ENCODE measurements at places on chromosomes 12 and 14. TPM values are rescaled to one million over a fixed set of nuclear protein-coding genes. Genes with fewer than 3 reads are reported as not detected.

The ANKRD33 gene
- 1.2 TPM for total RNA-seq

DNA sequence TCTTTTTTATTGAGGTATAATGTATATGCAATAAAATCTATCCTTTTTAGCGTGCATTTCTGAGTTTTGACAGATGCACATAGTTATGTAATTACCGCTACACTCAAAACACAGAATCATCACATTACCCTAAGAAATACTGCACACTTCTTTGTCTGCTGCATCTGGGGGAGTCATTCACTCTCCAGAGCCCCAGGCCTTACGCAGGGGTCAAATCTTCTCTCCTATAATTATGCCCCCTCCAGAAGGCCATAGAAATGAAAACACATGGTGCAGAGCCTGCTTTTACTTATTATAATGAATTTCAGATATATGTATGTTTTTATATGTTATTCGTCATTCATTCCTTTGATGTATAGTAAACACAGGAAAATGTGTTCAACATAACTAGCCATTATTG, 296.5 kb upstream of the TMEM132C start:
- DNase-seq: no peak

DNA sequence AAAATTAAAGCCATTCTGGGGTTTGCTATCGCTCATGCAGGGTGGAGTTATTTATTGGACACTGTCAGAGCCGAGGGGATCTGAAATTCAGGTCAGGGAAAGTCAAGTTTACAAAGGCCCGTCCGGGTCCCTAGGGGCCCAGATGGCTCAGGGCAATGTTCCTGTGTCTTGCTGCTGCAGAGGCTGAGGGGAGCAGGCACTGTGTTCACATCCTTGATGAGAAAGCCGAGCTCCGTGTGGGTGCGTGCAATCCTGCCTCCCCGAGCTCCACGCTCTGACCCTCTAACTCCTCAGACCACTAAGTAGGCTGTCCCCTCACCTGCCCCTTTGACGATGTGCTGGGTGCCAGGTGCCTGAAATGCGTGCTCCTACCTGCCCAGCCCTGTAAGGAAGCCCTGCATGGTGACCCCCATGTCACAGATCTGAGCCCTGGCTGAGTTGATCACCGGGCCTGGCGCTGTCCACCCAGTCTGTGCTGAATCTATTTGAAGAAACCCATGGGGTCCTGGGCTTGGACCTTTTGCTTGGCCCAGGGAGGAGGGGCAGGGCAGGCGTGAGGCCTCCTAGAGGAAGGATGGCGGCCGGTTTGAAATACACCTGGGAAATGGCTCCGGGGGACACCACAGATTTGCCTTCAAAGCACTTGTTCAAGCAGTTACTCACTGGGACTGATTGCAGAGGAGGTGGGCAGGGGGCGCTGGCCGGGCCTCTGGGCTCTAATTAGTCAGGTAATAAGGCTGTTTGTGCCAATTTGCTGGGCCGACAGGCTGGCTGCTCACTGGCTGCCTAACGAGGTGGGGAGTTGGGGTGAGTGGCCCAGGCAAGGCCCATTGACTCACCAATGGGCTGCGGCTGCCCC, 204.3 kb downstream of the KIF26A start:
- DNase-seq: no peak

GRCh38 chr14:85953265-85953664, 423.3 kb downstream of the FLRT2 start:
- no peak for DNase-seq

DNA sequence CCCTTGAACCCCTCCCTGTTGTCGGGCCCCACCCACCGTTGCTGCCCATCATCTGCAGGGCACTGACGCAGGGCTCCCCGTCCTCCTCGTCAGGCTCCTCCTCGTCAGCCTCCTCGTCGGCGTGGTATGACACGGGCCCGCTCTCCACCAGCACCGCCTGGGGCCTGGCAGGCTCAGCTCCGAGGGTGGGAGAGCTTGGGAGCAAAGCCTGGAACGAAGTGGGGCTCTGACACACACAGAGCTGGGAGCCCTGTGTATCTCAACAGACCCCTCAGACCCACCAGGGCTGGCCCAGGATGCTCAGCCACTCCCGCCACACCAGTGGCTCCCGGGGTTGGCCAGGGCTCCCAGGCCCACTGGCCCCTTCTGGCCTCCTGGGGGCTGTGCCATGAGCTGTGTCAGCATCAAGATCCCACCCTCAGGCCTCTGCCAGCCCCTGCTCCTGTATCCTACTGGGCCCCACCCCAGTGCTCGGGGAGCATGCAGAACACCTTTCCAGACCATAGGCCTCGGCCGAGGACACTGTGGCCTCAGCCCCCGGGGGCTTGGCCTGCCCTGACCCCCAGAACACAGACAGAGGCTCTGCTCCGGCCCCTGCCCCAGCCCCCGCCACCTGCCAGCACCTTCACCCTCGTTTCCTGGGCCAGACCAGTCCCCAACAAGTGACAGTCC, 30.1 kb upstream of the NUDT14 start:
- no peak for DNase-seq

DNA sequence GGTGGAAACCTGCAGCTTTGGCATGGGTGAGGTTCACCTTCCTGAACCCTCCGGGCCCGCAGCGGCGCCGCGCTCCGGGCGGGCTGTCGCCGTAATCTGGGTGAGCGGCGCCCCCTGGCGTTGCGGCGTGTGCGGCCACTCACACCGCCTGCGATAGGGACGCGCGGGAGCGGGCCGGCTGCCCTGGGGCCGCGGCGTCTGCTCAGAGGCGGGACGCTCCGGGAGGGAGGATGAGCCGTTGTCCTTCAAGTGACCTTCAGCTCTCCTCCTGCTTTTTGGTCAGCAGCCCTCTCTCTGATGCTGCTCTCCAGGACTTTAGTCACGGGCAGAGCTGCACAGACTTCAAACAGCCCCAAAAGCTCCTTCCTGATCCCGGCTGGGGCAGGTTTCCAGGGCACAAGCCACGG, 211.7 kb upstream of the FKBP4 start:
- no peak for DNase-seq

GRCh38 chr12:66149702-66150398, 19.3 kb upstream of the LLPH start:
- no peak for DNase-seq

The C12orf56 gene
- total RNA-seq: not detected

- no peak for DNase-seq
Measured at GRCh38 chr14:61358554-61359226, 37.3 kb downstream of the PRKCH start.

DNA sequence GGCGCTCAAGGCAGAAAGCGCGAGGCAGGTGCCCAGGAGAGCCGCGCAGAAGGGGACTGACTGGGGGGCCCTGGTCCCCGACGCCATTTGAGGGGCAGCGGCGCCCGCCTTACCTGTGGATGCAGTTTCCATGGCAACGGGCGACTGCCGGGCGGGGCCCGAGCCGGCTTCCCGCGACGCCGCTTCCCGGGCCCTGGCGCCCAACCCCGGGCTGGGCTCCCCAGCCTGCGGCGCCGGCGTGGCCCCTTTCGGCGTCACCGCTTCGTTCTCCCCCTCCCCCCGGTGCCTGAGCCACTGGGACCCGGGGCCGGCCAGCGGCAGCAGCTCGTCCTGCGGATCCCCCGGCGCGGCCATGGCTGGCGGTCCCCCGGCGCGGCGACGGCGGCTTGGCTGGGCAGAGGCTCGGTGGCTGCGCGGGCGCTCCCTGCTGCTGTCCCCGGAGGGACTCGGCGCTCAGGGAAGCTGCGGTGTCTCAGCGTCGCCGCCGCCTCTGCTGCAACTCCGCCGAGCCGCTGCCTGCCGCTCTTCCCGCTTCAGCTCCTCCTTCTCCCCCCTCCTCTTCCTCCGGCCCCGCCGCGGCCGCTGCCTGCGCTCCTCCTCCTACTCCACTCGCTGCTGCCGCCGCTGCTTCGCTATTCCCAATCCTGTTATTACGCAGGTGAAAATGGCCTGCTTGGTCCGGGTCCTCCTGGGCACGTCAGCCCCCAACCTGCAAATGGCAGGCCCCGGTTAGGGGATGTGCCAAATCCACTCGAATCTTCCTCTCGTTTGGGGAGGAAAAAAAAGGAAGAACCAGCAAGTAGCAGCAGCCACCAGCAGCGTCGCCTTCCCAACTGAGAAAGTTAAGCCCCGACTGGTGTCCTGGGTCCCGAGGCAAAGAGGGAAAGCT, at the start of gene RTN1:
RTN1 (minus strand) TSS at position 500 of the 889 bp plus-strand sequence; CDS start at position 354, 146 bp downstream.
- DNase-seq: no peak

GRCh38 chr12:125954362-125954761, 889.1 kb downstream of the AACS start:
- no peak for DNase-seq

DNA sequence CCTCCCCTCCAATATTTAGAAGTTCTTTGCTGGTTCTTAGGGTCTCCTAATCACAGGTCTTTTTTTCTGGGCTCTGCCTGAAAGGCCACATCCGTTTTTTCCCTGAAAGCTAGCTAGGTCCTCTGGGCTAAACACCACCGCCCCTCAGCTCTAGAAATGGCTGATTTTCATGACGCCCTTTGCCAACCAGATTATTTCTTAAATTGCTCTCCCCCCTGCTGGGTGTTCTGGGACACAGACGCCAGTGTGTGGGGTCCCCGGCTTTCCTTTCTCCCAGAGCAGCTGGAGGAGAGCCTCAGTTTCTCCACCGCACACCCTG, 45.3 kb upstream of the ATP23 start:
- no peak for DNase-seq

DNA sequence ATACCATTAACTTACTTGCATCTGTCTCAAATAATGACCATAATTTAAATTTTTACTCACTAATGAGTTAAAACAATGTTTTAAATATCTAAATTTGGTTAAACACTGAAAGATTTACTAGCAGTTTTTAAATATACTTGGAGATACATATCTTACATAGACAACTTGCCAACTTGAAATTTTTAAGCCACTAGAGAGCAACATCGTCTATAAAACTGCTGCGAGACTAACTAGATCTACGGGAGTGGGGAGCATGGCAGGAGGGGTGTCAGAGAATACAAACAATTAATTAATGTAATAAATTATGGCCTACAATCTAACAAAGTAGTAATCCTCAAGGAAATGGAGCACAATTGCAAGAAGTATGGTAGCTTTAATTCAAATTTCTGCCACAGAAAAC, 120.4 kb downstream of the LRRIQ1 start:
- DNase-seq: no peak

The MUCL1 gene
- not detected for total RNA-seq

DNA sequence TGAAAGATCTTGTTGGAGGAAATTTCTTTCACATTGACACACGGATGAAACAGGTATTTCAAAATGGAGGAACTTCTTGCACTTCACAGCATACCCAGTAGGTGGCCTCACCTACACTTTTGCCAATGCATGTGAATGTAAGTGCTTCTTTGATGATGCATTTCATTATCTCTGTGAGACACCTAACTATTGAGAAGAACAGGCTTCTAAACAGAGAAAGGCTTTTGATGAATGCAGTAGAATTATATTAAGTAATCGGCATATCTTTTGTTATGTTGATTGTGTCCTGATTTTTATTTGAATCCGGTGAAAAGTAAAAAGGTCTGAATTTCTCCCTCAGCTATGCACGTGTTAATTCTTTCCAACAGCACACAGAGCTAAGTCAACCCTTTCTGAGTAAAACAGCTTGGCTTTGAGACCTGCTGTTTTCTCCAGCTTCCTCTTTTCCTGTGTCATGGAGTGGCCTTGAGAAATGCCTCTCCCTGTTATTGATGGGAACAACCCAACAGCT, 399.0 kb downstream of the NAV3 start:
- no peak for DNase-seq

The SLCO1A2 gene
- not detected for total RNA-seq

DNA sequence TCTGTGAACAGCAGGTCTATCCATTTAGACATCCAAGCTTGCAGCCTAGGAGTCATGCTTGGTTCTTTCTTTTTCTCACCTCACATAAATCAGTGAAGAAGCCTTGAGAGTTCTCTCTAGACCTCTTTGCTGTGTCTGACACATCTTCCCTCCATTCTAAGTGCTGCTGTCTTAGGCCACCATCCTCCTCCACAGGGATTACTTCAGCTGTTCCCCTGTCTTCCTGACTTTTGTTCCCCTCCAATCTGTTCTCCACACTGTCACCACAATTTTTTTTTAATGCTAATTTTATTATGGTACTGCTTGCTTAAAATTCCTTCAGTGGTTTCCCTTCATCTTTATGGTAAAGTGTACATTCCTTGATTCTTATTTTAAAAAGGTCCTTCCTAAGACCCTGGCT, 71.8 kb downstream of the DERA start:
- no peak for DNase-seq

The MYF5 gene
- total RNA-seq: not detected

- DNase-seq: no peak
Measured at GRCh38 chr12:75951399-75952278, 79.9 kb downstream of the PHLDA1 start.

The ACVRL1 gene
- total RNA-seq: 933 TPM

GRCh38 chr12:22657538-22657937, 32.6 kb downstream of the ETNK1 start:
- DNase-seq: no peak

GRCh38 chr12:1047898-1048660, 57.1 kb downstream of the ERC1 start:
- no peak for DNase-seq

DNA sequence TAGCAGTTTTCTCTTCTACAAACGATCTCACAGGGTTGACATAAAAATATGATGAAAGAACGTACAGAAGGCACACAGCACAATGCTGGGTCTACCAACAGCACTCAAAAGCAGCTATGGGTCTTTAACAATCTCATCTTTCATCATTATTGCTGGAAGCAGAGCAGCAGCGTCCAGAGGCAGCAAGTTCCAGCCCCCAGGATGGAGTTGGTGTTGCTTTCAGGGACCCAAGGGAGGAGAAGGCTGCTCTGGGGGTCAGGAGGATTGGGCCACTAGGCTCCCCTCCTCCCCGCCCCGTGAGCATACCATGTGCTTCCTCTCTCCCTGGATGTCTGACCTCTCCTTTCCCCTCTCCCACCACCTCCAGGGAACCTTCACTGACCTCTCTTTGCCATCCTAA, 13.3 kb downstream of the KCTD10 start:
- no peak for DNase-seq

The BHLHE41 gene
- 2.7 TPM for total RNA-seq

The KRT85 gene
- total RNA-seq: not detected

DNA sequence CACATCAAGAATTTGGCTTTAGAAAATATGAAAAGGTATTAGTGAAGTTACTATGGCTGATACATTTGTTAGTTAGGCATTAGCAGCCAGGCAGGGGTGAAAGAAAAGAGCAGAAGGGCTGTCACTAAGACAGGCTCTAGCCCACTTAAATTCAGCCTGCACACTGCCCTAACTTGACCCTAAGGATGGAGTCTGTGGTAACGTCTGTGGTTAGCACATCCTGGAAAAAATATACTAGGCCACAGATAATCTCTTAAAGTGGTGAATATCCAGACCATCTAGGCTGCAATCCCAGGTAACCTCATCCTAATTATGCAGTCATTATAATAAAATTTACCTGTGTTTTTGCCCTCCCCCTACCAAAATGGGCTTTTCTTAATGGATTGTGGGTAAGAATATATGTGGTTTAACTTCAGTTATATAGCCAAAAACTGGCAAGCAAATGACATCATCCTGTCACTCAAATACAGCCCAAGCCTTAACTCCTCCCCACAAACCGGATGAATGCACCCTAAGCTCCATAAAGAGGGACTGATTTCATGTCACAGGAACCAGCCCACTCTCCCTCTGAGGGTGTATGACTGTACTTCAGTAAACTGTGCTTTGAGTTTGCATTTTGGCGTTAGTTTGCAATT, 440.9 kb downstream of the LRFN5 start:
- no peak for DNase-seq
